Activated CD4-positive, alpha-beta T cell treated with anti-CD3 and anti-CD28 coated beads, Interleukin-2, amount 50 U/mL, for 16 hours (primary cell): ENCODE measurements at places on chromosomes 6 and 20.

DNA sequence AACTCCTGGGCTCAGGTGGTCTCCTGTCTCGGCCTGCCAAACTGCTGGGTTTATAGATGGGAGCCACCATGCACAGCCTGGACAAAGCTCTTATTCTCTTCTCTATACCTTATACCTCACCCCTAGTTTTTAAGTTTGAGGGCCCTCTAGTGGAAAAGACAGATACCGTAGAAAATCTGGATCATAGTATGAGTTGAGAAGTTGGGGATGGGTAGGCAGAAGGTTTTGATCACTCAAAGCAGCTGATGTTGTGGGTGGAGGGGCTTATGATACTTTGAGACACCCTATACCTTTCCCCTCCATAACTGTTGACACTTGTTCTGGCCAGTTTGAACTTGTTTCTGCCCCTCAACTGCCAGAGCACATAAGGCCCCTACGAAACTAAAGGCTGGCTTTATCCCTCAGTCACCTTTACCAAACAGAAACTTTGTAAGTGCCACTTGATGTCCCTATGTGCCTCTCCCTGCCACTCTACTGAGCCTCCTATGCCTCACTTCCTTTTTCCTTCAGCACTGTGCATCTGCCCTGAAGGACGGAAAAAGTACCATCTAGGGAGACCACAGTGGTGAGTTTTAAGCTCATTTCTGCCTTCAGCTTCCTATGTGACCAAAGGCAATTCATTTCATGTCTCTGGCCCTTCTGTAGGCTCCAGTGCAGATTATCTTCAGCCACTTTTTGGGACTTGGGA lies 28.6 kb downstream of the RALY start:
- peak; percentile 35 for DNase-seq

DNA sequence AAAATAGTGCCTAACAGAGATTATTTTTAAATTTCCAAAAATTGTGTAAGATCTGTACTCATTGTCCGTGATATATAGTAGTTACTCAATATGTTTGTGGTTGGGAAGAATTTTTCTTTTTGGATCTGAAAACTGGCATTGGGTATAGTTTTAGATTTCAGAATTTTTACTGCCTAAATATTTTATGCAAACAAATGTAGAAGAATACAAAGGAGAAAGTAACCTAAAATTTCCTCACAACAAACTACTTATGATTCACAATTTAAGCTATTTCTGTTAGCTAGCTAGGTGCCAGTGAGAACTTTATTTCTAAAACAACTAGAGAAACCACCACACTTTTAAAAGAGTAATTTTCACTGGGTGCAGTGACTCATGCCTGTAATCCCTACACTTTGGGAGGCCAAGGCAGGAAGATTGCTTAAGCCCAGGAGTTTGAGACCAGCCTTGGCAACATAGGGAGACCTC lies 38.8 kb downstream of the SESN1 start:
- no peak for DNase-seq

- DNase-seq, result no peak
Observed at GRCh38 chr20:58705208-58705926, 12.8 kb downstream of the NPEPL1 start.

DNA sequence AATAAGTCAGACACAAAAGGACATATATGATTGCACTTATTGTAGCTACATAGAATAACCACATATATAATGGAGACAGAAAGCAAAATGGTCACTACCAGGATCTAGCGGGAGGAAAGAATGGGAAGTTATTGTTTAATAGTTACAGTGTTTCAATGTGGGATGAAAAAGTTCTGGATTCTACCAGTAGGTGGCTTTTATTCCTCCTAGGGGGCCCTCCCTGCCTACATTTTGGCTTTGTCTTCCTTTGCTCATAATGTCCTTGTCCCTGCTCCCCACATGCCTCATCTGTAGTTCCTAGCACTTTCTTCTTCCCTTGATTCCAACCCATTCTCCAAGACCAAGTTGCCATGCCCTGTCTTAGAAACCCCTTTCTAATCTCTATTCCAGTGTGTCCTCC lies 16.3 kb downstream of the ZNF133 start:
- DNase-seq, result no peak

GRCh38 chr6:70590400-70590799 lies 23.7 kb downstream of the SDHAF4 start:
- DNase-seq, result no peak

- DNase-seq, result no peak
Observed at GRCh38 chr6:165799391-165800153, 136.5 kb upstream of the PDE10A start.

GRCh38 chr20:38353316-38353715 lies 7.0 kb downstream of the LBP start:
- DNase-seq, result no peak

- no peak for DNase-seq
Observed at GRCh38 chr6:160131636-160132296, 10.2 kb downstream of the SLC22A1 start.

GRCh38 chr6:6993503-6994237 lies 114.1 kb upstream of the RREB1 start:
- DNase-seq, result no peak

GRCh38 chr6:15303162-15303919 lies 57.5 kb downstream of the JARID2 start:
- DNase-seq, result no peak

DNA sequence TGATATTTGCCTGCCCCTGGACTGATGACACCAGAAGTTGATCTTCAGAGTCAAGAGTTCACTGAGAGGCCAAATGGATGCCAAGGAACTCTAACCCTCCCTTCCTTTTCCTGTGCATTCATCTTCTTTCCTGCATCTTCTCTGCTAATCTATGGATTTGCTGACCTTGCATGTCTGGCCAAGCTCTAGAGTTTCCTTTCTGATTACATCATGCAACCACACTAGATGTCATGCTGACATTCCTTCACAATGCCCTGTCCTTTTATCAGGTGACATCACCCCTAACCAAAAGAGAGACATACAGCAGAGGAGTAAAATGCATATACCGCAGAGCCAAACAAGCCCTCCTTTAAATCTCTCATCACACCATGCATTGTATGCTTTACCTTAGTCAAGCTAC lies 487.6 kb downstream of the TFAP2A start:
- no peak for DNase-seq

DNA sequence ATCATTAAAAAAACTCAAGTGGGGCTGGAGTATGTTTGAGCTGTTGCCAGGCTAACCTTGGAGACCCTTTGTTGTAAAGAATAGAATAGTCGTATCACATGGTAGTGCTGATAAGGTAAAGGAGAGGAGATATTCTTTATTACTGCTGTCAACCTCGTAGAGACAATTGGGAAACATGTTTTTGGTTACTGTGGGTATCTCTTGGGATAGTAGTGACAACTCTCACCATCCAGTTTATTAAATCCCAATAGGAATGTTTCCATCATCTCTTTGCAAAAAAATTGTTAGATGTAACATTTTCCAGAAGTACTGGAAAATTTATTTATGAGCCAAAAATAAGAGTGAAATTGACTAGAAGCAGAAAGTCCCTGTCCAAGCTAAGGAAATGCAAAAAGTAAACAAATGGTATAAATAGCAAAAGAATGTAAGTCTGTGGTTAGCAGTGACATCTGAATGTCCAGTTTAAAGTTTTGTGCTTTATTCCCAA lies 829.3 kb upstream of the CITED2 start:
- no peak for DNase-seq

DNA sequence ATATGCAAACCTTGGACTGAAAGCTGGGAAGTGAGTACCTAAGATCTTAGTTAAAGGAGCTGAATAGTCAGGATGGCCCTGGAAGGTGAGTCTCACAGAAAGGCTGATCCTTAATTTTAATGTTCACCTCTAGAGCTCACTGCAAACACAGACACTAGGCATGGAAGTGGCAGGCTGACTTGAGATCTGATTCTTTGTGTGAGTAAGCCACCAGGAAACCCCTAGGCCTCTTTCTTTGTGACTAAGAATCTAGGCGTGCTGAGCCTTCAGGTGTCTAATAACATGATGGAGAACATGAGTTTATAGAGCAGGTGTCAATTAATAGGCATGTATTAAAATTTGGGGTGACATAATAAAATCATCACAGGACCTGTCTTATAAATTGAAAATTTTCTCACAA lies 642.2 kb downstream of the EYS start:
- DNase-seq, result no peak

- no peak for DNase-seq
Observed at GRCh38 chr6:11491596-11492463, 45.7 kb upstream of the TMEM170B start.

GRCh38 chr6:49662892-49663261 lies 26.2 kb upstream of the RHAG start:
- DNase-seq, result no peak

DNA sequence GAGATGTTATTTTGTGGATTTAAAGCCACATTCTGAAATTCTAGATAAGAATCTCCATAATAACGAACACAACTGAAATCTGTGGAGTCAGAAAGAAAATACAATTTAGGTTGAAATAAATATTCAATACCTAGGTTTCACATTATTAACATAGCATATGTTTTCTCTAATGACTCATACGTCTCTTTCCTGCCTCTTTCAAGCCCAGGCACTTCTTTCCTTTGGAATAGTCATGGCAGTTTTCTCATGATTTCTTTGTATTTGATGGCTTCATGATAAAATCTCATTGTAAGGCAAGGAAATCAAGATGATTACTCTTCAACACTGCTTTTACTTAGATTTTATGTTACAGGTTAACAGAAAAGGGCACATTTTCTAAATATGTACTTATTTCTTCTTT lies 803.7 kb downstream of the PHF3 start:
- DNase-seq, result no peak

GRCh38 chr6:35719830-35720733 lies 16.8 kb upstream of the ARMC12 start:
- no peak for DNase-seq

DNA sequence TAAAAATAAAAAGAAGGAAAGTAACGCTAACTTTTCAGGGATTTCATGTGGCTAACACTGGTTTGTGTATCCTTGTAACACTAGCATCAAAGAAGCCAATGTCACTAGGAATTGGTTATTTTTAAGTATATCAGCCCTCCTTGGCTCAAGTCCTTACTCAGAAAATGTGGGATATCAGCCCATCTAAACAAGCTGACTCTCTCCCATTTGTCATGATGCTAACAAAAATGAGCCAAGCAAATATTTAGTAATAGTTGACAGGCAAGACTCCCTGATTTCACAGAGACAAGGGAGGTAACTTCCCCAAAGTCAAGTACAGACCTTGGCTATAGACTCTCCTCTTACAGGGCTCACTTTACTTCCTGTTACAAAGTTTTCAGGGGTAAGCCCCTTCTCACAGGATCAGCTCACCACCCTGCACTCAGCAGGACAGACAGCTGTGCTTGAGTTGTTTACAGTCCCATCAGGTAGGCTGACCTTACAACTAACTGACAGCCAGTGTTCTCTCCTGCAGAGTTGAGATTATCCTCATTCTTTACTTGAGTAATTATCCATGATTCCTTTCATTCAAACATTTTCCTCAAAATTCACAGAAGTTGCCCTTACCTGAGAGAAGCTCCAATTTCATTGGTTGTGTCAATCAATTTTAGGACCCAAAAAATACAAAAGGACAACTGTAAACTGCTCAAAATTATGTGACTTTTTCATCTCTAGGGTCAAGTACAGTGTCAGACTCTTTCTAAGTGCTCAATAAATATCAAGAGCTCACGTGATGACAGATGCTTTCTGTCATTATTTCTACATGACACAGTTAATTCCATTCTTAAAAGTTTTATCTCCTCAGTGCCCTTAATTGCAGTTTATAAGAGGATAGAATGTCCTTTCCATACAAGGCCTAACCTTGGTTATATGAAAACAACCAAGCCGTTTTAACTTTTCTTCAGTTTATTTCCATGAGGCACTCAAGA lies 38.1 kb upstream of the BMP5 start:
- DNase-seq, result no peak

DNA sequence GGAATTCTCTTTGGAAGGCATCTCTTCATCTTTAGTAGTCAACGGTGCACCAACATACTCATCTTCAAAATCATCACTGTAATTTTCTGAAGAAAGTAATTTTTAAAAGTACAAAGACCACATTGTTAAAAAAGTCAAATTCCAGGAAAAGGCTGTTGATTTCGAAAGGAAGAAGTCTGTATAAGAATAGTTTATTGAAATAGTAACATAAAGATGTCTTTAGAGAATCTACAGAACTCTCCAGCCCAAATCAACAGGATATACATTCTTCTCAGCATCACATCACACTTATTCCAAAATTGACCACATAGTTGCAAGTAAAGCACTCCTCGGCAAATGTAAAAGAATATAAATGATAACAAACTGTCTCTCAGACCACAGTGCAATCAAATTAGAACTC lies 23.4 kb downstream of the CEP162 start:
- no peak for DNase-seq

DNA sequence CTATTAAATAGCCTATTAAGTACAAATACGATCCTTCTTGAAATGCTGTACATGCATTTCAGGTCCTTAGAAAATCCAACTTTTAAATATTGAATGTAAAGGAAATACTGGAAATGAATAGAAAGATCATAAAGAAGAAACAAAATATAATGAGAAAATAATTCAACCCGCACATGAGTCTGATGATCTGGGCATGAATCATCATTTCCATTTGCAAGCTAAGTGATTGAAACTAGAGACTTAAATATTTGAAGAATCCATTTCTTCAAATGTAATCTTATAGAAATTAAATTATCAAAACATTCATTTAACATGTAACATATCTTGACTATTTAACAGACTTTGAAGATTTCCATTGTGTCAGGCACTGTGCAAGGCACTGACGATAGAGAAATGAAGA lies 977.0 kb downstream of the TFAP2A start:
- DNase-seq, result no peak

- DNase-seq, result no peak
Observed at GRCh38 chr6:1499777-1500176, 109.9 kb upstream of the FOXC1 start.

DNA sequence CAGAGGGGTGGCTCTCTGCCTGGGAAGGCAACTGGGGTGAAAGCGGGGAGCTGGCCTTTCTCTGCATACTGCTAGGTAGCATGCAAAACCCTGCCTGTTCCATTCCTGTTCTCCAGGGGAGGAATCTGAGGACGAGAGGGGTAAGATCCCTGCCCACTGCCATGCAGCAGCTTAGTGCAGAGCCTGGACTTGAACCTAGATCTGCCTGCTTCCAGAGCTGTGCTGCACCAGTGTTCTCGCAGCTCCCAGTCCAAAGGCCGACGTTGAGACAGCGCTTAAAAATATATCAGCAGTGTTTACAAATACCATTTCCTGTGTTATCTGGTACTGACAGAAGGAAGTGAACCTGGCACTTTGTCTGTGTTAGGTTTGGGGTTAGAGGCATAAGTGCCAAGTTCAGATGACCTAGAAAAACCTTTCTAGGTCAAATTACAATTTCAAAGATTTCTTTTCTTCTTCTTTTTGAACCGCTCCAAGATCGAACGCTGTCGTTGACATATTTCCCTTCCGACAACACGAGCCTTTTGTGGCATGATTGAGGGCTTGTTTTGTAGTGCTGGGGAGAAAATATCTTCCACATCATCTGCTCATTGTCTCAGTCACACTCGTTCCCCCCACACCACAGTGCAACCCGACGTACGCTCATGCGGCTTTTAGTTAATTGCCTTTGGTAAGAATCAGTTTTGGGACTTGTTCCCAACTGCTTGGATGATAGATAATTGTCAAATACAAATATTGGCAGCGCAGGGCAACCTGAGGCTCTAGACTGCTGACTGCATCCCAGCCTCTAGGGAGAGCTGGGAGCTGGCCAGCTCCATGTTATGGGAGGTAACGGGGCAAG lies 44.6 kb downstream of the TOX2 start:
- no peak for DNase-seq

- DNase-seq, result no peak
Observed at GRCh38 chr6:42424906-42425474, 26.7 kb downstream of the TRERF1 start.
